T-cell (primary cell): ENCODE measurements at places on chromosomes 3 and 15.

DNA sequence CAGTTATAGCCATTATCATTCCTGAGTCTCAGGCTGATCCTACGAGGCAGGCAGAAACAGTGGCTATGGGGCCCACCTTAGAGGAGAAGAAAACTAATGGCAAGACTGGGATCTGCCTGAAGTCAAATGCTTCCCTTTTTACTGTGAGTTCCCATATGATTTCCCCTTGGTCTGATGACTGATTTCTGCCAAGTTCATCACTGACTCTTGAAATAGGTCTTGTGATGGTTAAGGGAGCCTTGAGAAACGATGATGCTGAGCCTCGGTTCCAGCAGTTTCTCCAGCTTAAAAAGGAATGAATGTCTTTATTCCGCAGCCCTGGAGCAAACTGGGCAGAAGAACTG is 29.4 kb upstream of the LDHAL6B start:
- DNase-seq = no peak

GRCh38 chr3:1752205-1752604 is 346.5 kb upstream of the CNTN4 start:
- DNase-seq = no peak

DNA sequence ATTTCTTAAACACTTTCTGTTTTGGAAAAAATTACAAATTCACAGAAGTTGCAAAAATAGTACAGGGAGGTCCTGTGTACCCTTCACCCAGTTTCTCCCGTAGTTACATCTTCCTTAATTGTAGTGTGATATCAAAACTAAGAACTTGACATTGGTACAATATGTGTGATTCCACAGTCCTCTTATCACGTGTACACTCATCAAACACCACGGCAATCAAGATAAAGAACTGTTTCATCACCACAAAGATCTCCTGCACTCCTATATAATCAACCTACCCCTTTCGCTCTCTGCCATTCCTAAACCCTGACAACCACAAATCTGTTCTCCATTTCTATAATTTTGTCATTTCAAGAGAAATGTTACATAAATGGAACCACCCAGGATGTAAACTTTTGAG is 31.4 kb downstream of the POMGNT2 start:
- DNase-seq = no peak

GRCh38 chr3:126132751-126133511 is 47.5 kb downstream of the ALDH1L1 start:
- DNase-seq = no peak

GRCh38 chr3:12317914-12318313 is 29.0 kb downstream of the PPARG start:
- DNase-seq = no peak

DNA sequence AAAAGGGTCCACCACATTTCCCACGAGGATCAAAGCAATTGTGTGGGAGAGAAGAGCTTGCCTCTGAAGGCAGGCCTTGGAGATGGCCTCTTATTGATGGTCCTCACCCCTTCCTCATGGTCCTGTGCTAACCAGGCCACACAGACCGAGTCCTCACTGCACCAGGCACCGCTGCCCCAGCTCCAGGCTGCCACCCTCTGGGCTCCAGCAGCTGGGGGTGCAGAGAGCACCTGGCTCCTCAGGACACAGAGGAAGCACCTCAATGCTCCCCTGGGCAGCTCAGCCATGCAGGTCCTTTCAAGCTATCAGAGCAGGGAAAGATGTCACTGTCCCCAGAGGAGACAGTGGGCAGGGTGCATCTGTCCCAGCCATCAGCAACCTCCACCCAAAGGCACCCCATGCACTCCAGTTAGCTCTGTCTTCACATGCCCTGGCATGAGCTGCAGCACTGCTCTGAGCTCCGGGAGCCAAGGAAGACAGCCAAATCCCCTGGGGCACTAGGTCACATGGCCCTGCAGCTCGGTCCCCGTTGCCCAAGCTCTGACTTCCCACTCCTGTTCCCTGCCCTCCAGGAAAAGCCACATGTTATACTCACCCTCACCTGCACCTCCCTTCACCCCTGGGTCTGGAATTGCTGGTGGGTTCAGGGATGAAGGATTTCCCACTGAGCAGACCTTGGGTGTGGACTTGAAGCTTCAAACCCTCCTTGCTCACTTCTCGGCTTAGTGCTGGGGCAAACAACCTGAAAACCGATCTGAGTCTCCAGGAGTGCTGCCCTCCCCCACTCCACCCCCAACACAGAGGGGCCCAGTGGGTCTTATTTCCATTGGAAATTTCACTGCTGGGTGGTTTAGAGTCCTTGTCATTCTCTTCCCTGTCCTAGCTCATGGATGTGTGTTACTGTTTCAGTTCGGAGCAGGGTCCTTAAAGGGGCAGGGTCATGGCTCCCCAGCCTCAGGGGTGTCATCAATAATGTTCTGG is 32.6 kb downstream of the ALS2CL start:
- DNase-seq = no peak

DNA sequence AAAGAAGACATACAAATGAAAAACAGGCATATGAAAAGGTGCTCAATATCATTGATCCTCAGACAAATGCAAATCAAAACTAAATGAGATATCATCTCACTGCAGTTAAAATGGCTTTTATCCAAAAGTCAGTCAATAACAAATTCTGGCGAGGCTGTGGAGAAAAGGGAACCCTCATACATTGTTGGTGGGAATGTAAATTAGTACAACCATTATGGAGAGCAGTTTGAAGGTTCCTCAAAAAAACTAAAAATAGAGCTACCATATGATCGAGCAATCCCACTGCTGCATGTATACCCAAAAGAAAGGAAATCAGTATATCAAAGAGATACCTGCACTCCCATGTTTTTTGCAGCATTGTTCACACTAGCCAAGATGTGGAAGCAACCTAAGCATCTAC is 165.8 kb downstream of the PLCL2 start:
- no peak for DNase-seq

GRCh38 chr3:196193133-196193735 is 18.0 kb downstream of the ZDHHC19 start:
- no peak for DNase-seq

- DNase-seq = no peak
Measured at GRCh38 chr3:150528354-150528797, 17.9 kb downstream of the SERP1 start.

- no peak for DNase-seq
Measured at GRCh38 chr3:116356056-116356455, 89.2 kb downstream of the LSAMP start.

- DNase-seq = peak; percentile 76
Measured at GRCh38 chr15:75727851-75728715, 15.4 kb upstream of the CSPG4 start.

- no peak for DNase-seq
Measured at GRCh38 chr3:133675631-133676335, 14.0 kb upstream of the TOPBP1 start.

DNA sequence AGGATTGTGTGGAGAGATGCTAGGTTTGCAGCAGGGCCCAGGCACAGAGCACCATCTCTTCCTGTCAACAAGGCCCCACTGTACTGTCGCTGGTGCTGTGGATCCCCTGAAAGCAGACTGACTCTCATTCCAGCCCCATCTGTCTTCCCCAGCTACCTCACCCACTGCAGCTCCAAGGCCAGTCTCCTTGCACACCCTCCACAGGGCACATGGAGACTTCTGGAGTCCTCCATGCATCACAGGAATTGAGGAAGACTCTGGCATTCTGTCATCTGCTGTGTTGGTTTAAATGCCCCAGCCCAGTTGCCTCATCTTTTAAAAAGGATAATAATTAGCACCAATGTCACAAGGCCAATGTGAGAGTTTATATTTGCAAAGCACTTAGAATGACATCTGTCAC is 301.2 kb downstream of the RPLP1 start:
- DNase-seq = no peak

- DNase-seq = no peak
Measured at GRCh38 chr3:133988631-133989161, 41.0 kb downstream of the SLCO2A1 start.

- DNase-seq = no peak
Measured at GRCh38 chr3:53155760-53156159, 5.2 kb upstream of the PRKCD start.

DNA sequence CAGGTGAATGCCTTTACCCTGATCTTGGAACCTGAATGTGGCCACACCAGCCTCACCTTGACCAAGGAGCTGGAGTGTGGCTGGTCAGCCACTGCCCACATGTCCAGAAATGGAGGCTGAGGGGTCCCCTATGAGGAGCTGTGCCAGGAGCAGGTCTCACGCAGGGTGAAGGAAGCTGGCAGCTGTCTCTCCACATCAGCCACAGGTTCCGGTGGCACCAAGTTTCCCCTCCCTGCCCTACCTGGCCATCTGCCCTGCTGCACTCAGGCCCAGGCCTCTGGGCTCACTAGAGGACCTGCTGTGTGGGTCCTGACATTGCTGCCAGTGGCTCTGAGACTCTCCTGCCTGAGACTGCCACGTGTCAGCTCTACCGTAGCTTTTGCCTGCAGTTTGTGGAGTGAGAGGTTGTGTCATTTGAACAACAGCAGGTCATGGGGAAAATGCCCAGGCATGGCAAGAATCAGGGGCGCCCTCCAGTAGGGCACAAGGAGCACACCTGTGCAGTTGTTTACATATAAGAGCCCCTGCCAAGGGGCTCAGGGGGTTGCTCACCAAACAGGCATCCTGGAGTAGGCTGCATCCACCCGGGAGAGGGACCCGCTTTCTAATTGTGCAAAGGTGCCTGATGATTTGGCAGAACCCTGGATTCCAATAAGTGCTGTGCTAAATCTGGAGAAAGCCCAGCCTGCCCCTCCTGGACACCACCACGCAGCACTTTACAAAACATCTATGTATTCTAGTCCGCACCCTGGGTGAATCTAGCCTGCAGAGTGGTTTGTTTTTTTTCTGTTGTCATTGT is 258.5 kb upstream of the TLE3 start:
- DNase-seq = no peak

DNA sequence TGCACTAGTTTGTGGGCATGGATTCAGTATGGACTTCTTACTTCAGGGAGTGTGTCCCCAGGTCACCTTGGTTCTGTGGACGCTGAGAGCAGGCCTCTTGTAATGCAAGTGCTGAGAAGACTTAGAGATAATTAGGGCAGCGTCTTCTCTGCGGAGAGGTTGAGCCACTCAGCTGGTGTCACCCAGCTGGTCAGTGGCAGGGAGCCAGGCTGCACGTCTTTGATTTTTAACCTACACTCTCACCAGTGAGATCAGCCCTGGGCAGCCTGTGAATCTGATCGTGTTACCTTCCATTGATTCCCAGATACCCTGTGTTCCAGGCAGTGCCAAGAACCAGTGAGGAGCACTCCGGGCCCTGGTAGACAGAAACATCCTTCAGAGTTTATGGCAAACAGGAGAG is 92.6 kb downstream of the SLCO3A1 start:
- DNase-seq = no peak

DNA sequence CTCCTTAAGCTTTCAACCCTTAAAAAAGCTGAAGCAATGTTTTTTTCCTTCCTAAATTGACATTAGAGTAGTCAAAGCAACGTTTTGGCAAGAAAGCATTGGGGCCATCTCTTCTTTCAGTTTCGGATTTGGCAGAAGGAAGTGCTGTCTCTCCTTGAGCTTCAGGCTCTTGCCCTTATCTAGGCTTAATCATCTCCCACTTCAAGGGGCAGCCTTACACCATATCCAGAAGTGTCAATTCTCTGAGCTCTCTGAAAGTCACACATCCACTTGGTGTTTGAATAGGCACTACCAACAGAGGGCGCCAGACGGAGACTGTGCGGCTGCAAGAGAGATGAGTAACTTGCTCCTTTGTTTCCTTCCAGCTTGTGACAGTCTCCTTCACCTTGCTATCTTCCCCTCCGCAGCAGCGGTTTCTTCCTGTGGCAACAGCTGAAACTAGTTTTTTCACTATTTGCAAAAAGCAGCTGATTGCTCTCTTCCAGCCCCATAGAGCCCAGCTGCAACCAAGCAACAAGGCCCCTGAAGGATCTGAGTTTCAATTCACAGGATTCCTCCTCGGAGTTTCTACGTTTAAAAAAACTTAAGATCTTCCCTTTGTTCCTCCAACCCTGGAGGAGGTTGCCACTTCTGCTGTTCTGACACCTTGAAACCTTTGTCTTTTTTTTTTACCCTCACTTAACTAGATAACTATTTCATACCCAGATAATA is 147.0 kb upstream of the SLCO3A1 start:
- peak; percentile 66 for DNase-seq

GRCh38 chr15:29612701-29613100 is 209.6 kb downstream of the TJP1 start:
- DNase-seq = no peak

DNA sequence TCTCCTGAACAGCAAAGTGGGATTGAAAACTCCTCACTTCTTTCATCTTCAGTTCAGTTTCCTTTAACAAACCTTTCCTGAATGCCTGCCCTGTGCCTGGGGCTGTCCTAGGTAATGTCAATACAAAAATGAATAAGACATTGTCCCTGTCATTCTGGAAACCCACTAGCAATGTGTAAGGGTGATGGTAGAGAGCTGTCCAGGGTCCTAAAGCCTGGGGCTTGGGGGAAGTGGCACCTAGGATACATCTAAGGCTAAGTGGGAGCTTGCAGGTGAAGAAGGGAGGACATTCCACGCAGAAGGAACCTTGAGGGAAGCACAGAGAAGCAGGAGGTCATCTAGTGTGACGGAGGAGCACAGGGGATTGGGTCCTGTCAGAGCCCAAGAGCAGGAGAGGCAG is 212.7 kb upstream of the PPP2R3A start:
- DNase-seq = no peak

GRCh38 chr3:123664753-123665152 is 79.9 kb upstream of the HACD2 start:
- DNase-seq = no peak

- DNase-seq = no peak
Measured at GRCh38 chr3:163474766-163475165, 1603.5 kb downstream of the SI start.

GRCh38 chr3:23192816-23193215 is 10.3 kb upstream of the UBE2E2 start:
- no peak for DNase-seq

DNA sequence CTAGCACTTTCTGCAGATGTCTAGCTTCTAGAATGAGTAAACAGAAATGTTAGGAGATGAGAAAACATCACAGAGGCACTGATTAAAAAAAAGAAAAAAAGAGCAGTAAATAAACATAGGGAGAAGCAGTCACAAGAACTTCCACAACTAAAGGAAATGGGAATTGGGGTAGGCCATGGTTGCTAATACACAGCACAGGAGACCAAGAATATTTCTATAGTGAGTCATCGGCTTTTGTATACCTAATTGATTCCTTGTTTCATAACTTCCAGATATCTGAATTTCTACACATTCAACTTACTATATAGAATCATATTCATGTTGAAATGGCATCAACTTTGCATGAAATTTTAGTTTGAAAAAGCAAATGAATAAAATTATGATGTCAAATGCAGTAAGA is 47.3 kb upstream of the TCF12 start:
- no peak for DNase-seq

- no peak for DNase-seq
Measured at GRCh38 chr3:58117561-58118181, 93.1 kb downstream of the DNASE1L3 start.

GRCh38 chr3:36751326-36751725 is 13.0 kb downstream of the DCLK3 start:
- DNase-seq = no peak

GRCh38 chr3:13543253-13543652 is 5.7 kb upstream of the FBLN2 start:
- no peak for DNase-seq
